IPS DF 19.7 (cell line): ENCODE measurements at places on chromosomes 1 and 21.

DNA sequence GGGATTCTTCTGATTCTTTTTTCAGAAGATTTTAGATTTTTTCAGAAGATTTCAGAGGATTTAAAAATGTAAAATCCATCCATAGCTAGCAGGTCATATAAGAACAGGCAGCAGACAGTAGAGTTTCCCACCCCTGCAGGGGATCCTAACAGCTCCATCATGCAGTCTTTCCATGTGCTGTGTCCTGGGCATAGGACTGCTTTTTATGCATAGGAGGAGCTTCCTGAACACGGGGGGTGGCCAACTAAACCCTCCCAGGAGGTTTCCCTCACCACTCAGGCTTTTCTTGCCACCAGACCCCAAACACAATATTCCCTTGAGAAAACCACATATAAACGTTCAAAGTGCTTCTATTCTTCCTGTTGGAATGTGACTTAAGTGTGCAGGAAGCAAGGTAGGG is 90.1 kb upstream of the TNR start:
- no peak for DNase-seq

DNA sequence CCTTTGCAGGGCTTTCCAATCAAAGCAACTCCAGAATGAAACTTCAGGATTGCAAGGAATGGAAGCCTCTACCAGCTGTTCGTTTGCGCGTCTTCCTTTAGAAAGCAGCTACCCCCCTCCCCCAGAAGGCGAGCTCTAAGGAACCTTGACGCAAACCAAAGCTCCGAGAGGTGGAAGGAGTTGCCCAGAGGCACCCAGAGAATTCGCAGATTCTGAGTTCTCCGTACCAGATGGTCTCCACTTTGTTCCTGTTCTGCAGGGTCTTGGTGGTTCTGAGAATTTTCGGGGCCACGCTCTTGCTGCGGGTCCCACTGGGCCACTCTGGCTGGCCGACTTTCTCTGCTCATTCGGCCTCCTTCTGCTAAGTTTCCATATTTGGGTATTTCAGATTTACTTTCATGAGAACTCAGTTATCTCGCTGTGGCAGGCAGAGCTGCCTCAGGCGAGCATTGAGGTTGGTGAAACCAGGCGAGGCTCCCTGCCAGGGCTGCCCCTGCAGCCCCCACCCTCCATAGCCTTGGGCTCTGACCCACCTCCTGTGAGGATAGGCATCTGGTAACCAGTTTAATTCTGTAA is 801 bp downstream of the TRAF5 start:
- DNase-seq, result no peak

GRCh38 chr1:17439250-17440073 is at the start of gene RCC2:
TSS of gene RCC2 (minus strand) at chr1:17439677. CDS start at chr1:17438514, 1,163 bp downstream.
- no peak for DNase-seq

DNA sequence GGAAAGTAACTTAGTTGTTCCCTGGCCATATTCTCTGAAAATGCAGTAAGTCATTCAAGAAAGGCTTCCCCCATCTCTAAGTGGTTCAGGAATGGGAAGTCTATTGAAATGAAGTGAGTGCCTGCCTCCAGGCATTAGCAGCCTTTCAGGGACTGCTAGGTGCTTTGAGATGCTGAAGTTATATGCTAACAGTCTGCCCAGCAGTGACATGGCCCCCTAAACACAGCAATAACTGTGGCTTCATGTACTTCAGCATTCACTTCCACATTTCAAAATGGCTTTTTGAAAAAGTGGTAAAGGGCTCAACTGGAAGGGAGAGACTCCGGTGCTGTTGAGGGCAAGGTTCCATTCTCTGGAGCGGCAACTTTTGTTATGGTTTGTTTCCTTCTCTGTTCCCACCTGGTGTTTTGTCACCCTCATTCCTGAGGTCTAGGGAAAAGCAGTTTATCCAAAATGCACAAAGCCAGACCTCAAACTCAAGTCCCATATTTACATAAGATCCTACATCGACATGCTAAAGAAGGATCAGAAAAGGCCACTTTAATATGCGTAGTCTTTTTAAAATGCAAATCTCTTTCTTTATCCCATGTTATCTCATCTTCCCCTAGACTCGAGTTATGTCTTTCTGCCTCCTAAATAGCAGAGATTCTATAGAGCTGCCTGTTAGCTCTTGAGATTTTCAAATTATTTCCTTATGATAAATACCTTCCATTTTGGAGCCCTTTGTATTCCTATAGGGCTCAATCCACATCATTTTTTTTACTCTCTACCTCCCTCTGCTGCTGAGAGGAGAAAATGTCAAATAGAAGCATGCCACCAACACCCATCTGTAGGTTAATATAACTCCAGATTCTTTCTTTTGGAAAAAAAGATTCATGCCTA is 34.2 kb upstream of the LRRC8C start:
- DNase-seq, result no peak

DNA sequence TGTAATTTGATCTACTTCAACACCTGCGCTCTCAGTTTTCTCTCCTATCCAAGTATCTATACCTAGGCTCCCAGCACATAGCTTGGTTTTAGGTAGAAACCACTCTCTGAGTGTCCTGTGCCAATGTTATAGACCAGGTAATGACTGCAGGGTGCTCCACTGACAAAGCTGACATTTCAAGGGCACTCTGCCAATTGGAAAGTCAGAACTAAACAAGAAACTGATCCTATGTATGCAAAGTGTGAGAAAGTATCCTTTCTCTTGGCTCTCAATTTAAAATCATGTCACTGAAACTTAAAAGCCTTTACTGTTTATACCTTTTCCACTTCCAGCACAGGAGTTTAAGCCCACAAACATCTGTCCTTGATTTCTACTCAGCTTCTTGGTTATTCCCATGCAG is 45.0 kb upstream of the AIM2 start:
- no peak for DNase-seq
